ENCODE measurements at places on chromosomes 4 and X.
A peak's percentile ranks its signal among the peaks of the same experiment; 100 is the strongest.

DNA sequence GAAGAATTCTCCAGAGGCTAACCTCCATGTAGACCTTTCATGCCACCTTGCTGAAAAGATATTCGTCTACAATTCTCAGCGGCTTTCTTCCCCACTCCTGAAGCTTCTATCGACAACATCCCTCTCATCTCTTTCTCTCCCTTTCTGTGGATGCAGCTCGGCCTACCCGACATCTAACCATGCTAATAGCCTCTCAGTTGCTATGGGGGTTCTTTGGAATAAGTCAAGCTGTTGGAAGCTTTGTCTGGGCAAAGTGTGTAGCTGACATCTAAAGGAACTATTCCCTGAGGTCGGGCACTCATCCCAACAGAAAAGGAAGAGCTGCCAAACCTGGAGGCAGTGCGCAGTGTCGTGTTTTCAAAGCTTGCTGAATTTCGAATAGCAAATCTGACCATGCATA, 192.1 kb downstream of the RBMX2 start:
- no peak for DNase-seq

DNA sequence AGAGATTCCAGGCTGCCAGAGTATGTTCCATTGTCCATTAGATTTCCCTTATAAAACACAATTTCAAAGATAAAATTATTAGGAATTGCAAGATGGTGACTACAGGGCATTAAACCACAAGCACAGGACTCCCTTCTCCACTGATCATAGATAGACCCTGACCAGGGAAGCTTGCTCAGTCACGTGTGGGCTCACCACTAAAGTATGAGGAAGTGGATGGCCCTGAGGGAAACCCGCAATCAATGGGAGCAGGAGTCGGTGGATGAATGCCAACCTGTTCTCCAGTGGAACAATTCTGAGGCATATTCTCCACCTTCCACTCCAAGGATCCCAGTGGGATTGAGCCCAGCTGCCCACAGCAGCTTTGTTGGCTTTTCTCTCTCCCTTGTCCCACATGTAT, 515.7 kb downstream of the BCOR start:
- peak; percentile 44 for DNase-seq

DNA sequence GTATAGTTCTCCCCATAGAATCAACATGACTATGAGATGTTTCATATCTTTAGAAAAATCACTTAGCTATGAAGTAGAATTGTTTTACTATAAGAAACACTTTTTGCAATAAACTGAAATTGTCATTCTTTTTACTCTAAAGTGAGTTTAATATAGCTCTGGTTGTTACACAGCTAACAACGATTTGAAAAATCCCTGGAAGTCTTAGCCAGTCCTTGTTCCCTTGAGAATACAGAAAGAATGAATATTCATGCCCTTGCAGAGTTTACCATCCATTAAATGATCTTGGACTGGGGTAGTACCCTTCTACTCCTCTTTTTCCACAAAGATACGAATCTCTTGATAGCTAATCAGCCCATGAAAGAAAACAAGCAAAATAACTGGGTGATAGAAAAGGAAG, 141.8 kb downstream of the JADE1 start:
- no peak for DNase-seq

GRCh38 chr4:174444390-174444789, 77.9 kb downstream of the HPGD start:
- no peak for DNase-seq

DNA sequence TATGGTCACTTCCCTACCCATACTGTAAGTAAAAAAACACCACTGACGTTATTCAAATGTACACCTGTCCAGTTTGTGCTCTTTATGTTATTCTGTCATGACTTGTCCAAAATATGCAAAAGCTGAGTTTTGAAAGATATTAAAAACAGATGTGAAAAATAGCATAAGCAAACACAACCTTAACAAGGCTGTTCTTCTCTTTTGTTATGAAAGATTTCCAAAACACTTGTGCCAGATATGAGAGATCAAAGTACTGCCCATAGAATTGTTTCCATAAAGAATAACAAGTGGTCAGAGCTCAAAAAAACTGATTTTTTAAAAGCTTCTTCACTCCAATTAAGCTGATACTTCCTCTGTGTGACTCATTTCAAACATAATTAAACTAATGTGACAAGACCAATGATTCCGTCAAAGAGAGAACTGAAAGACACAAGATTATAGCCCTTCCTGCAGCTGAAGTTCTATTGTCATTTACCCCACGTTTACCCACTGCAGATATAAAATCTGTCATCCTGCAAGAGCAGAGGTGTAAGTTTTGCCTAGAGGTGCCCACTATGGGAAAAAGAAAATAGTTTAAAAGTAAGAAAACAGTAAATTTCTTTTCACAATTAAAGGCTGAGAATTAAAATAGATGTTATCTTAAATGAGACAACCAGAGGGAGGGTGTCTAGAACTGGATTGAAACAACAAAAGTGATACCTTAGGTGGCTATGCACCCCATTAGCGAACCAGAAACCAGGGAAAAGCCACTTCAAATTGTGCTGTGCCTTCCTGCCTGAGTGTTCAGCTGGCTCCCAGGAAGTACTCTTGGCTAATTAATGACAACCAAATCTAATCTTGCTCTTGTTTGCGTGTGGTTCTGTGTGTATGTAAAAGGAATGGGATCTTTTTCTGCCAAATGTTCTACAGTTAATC, 30.1 kb downstream of the RASSF6 start:
- DNase-seq, result no peak

GRCh38 chr4:167171928-167172327, 62.4 kb downstream of the SPOCK3 start:
- DNase-seq, result no peak

GRCh38 chrX:48025561-48025960, 18.8 kb downstream of the SPACA5 start:
- no peak for DNase-seq
